Dermis microvascular lymphatic vessel endothelial cell (primary cell): ENCODE measurements at places on chromosomes 6 and 20. TPM values are rescaled to one million over a fixed set of nuclear protein-coding genes. Genes with fewer than 3 reads are reported as not detected.

GRCh38 chr6:17905611-17906592, 81.5 kb downstream of the KIF13A start:
- no peak for DNase-seq

DNA sequence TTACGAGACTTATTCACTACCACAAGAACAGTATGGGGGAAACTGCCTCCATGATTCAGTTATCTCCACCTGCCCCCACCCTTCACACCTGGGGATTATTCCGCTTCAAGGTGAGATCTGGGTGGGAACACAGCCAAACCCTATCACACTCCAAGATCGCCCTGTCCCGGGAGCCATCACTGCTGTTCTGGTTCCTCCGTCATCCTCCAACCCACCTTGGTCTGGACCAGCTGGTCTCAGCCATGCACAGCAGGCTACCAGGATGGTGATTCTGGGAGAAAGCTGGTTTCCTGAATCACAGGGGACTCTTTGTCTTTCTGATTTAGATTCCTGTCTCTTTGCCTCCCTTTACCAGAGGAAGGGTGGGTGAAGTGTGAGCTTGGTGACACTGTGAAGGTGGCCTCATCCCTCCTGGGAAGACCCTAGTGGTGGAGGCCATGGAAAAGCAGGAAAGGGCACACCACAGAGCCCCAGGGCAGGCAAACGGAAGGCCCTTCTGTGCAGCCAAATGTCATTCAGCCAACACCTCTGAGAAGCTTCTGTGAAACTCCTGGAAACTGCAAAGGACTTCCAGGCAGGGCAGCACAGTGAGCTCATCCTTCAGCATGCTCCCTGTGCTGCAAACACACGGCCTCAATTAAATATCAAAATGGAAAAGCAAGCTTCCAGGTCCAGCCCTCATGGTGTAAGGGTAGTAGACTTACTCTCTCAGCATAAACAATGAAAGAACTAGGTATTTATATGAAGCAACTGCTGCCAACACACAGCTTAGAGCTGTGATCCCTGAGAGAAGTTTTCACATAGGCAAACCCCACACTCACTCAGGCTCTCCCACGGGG, 169.8 kb downstream of the ANKRD60 start:
- DNase-seq, result no peak

- DNase-seq, result peak; percentile 97
Measured at GRCh38 chr20:38812182-38812581, 6.7 kb downstream of the PPP1R16B start.

DNA sequence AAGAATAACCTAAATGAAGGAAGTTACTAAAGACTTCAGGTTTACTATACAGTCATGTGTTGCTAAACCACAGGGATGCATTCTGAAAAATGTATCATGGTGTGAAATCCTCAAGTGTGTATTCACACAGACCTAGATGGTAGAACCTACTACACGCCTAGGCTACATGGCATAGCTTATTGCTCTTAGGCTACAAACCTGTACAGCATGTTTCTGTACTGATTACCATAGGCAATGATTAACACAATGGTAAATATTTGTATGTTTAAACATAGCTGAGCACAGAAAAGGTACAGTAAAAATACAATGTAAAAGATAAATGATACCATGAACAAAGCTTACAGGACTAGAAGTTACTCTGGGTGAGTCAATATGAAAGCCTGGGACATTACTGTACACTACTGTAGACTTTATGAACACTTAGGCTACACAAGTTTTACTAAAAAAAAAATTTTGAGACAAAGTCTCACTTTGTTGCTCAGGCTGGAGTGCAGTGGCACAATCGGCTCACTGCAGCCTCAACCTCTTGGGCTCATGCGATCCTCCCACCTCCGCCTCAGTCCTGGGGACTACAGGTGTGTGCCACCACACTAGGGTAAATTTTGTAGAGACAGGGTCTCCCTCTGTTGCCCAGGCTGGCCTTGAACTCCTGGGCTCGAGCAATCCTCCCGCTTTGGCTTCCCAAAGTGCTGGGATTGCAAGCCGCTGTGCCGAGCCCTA, 36.0 kb downstream of the ADNP start:
- no peak for DNase-seq

Gene PRICKLE4
- 6.4 and 9.5 TPM in 2 replicates for total RNA-seq

Gene GPX5
- total RNA-seq, result not detected in 2 replicates

Gene CLIC5
- under 0.01 TPM in 2 replicates for total RNA-seq
